ENCODE measurements at places on chromosomes 1 and 21.

DNA sequence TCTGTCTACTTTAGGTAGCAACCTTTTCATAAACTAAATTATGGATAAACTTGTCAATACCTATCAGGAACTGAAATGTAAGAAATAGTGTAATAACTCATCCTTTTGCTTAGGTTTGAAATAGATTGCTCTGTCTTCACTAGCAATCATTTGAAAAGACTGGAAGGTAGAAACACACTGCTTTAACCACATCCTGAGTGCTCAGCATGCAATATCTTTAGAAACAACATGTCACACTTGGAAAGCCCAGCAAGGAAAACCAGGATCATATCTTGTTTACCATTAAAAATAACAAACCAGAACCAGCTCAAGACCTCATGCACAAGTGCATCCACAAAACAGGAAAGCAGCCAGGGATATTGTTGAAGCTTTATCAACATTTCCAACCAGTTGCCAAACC lies 3.6 kb downstream of the KCNJ6 start:
- no peak for DNase-seq

DNA sequence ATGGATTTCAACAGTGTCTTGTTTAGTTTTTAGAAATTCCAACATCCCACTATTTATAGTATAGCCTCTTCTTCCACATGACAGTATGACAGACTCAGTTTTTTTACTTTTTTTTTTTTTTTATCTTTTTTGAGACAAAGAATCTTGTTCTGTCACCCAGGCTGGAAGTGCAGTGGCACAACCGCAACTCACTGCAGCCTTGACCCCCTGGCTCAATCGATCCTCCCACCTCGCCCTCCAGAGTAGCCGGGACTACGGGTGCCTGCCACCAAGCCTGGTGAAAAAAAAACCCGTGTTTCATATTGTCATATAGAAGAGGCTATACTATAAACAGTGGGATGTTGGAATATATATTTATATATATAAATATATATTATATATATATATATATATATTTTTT lies 1.2 kb upstream of the DR1 start:
- peak; percentile 32 for DNase-seq

DNA sequence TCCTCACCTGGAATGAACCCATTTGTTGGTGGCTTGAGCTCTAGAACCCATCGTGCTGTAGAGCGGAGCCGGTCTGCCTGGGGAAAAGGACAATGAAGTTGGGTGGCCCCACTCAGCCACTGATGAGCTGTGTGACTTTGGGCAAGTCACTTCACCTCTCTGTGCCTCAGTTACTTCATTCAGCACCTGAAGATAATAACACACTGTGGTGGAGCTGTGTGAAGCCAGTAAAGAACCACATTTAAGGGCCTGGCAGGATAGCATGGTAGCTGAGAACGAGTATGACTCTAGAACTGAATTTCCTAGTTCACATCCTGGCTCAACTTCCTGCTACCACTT lies 37.1 kb downstream of the EPHB2 start:
- no peak for DNase-seq

- DNase-seq = peak; percentile 72
Measured at GRCh38 chr1:70738624-70739023, 309.0 kb downstream of the PTGER3 start.

DNA sequence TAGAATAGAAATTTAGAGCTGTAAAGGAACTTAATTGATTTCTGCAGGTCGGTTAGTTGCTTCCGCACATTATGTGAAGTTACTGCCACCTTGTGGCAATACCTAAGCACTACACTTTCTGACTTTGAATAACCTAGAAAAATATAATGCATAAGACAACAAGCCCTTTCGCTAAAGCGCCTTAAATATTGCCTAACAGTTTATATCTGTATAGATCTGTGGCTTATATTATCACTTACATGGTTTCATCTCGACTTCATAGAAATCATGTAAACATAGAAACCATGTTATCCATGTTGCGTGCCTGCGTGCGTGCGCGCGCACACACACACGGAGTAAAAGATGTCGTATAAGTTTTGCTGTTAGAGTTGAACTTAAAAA lies 10.9 kb upstream of the IFI16 start:
- DNase-seq = peak; percentile 85

- DNase-seq = no peak
Measured at GRCh38 chr1:185532856-185533255, 201.3 kb upstream of the HMCN1 start.

- no peak for DNase-seq
Measured at GRCh38 chr1:216183007-216183406, 240.2 kb downstream of the USH2A start.

- peak; percentile 89 for DNase-seq
Measured at GRCh38 chr1:201559679-201560162, 20.8 kb downstream of the NAV1 start.

DNA sequence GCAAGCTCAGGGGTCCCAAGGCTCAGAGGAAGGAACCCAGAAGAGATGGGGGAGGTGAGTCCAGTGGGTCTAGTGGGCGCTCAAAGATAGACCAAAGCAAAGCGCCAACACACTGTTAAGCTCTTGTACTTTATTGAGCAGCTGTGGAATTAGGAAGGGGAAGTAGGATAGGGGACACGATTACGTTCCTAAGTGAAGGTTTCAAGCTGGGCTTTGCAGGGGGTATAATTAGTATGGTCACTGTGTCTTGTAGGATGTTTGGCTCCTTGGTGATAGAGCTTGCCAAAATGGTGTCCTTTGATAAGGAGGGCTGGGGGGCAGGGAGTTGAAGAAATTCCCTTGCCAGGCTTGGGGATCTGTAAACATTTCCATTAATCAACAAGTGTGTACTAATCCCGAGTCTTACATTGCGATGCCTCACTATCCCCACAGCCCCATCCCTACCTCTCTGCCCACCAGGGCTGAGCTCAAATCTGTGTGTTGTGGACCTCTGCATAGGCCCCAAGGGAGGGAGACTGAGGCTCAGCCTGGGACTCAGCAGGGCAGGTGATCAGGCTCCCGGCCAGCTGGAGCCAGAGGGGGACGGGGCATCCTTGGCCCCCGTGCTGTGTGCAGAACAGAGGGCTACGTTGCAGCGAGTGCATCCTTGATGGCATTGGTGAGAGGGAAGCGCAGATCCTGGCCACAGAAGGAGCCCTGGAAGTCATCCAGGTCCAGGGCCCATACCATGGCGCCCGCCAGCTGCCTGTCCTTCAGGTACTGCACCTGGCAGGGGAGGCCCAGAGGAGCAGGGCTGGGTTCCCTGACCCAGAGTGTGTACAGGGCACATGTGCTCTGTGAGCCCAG lies 3.4 kb upstream of the MYBPH start:
- DNase-seq = no peak

DNA sequence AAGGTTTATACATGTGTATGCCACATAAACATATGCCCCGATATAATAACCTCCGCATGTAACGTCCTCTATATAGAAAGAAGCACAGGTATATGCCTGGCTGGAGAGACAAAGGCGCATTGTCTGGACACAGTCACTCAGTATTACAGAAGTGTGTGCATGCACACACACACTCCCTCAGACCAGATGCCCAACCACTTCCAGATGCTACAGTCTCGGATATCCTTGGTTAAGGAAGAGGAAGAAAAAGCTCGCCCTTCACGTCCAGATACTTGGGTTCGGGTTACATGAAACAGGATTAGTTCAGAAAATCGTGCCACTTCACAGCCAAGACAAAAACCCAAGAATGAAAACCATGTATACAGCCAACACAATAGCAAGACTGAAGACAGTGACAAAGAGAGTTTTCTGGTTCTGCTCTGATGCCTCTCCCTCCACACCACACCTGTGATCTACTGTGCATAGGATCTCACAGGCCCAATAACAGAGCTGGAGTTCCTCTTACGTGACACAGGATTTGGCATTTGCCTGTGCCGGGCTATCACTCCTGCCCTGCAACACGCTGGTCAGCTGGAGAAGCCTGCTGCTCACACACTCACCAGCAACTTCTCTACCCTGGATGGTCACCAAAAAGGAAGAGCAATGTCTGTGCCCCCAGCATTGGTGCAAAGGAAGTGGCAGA lies 75.0 kb downstream of the SSBP3 start:
- DNase-seq = no peak

- DNase-seq = no peak
Measured at GRCh38 chr1:55539652-55540512, 324.7 kb upstream of the USP24 start.

DNA sequence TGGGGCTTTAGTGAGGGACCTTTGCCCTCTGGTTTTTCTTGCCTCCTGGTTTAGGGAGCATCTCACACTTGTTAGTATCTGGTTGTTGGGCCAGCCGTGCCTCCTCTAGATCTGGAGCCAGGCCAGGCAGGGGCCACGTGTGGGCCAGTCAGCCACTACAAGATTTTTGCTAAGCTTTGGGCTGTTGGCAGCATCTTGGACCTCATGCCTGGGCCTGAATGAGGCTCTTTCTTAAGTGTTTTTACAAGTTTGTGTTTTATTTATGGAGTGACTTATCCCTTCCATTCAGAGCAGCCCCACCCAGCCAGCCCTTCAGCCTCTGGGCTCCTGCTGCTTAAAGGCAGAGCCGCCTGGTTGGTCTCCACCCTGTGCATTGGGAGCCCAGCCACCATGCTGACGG lies 1.6 kb upstream of the SH3BGRL3 start:
- peak; percentile 76 for DNase-seq
